ENCODE measurements at places on chromosomes 13 and 19.
A peak's percentile ranks its signal among the peaks of the same experiment; 100 is the strongest.

- no peak for DNase-seq
Measured at GRCh38 chr19:55451163-55451964, 8.3 kb upstream of the SHISA7 start.

DNA sequence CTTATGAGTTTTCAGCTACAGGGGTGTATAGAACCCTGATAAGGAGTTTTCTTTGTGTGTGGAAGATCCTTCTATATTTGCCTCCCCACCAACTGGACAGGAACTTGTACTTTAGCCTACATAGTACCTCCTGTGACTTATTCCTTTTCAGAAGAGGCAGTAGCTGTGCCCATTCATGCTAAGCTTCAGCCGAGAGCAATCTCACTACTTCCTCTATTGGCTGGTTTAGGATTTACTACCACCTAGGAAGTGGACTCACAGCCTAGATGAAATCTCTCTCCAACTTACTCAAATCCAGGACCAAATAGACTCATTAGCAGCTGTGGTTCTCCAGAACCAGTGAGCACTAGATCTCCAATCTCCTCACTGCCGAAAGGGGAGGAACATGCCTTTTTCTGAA is 2.3 kb upstream of the REX1BD start:
- no peak for DNase-seq

- DNase-seq, result no peak
Measured at GRCh38 chr19:4362831-4363545, 19.6 kb downstream of the MPND start.

DNA sequence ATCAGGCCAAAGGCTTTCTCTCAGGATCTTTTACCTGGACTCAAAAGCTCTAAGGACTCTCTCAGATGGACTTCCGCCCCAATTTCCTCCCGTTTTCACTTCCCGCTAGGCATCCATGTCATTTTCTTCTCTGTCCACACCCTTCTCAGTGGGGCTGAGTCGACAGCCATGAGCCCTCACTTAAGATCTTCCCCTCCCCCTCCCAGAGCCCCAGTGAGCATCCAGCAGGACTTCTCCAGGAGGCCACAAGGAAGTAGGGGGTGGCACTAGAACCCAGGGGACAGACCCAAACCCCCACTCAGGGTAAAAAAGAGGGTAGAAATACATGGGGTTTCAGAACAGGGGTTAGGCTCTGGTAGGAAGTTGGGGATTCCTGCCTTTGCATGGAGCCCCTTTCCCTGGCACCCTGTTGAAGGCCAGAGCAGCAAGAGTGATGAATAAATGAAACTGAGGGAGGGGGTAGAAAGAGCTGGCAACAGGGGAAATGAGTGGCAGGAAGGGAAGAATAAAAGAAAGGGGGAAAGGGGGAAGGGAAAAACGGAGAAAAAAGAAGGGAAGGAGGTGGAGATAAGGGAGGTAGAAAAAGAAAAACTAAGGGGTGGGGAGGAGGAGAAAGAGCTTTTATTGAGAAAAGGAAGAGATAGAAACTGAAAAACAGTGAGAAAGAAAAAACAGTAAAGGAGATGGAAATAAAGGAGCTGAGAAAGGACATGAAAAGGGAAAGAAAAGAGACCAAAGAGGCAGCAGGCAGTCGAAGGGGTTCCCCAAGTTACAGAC is 42.3 kb downstream of the DEDD2 start:
- DNase-seq, result no peak

DNA sequence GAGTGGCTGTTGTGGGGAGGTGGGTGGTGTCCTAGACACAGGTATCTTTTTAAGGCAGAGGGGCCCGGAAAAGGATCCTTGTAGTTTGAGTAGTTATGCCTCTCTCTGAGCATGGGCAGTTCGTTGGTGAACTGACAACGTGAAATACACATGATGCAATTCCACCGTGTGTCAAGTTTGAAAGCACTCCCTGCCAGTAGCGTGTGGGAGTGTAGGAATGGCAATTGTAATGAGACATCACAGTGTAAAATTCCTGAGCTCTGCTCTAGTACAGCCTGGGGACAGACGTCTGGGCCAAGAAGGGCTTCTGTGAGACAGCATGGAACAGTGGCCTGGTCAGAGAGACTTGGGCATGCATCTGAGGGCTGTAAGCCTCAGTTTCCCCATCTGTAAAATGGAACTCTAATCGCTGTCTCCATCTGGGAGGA is 10.4 kb upstream of the ASF1B start:
- no peak for DNase-seq

GRCh38 chr19:3679581-3679980 is 20.7 kb downstream of the PIP5K1C start:
- no peak for DNase-seq

- DNase-seq, result no peak
Measured at GRCh38 chr13:94433055-94433961, 46.2 kb downstream of the DCT start.

GRCh38 chr19:1230783-1231489 is 6.9 kb downstream of the CBARP start:
- no peak for DNase-seq

DNA sequence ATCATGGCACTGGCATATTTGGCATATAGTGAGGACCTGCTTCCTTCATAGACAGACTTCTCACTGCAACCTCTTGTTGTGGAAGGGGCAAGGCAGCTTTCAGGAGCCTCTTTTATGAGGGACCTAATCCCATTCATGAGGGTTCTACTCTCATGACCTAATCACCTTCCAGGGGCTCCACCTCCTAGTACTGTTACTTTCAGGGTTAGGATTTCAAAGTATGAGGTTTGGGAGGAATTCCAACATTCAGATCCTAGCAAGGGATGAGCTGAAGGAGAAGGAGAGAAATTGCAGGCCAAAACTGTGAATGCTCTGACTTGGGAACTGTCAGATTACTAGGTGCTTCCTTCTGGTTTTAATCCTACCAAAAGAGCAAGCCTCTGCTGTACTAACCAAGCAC is 87.8 kb downstream of the LMO7 start:
- DNase-seq, result no peak

GRCh38 chr19:49073514-49074378 is 1.2 kb upstream of the KCNA7 start:
- no peak for DNase-seq

DNA sequence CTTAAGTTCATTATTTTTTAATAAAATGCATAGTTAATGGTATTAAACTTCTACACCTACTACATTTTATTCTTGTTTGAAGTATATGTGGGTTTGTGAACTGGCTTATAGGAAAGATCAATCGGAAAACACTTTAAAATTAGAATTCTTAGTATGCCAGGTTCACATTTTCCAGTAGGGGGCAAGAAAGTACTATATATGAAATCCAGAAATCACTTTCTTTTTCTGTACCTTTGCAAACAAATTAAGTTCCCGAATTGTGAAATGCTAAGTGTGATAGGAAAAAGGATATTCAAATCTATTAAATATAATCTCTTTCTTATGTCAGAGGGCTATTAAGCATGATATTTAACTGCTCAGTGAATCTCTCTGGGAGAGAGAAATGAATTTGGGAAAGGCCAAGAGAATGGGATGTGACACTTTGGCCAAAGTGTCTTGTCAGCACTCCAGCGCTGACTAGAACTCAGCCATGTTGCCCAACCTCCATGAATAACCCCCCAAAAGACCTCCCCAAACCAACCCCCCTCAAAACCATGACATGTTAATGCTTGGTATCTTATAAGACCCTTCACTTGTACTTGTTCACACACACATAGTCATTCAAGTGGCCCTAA is 122.6 kb upstream of the SLC10A2 start:
- no peak for DNase-seq

DNA sequence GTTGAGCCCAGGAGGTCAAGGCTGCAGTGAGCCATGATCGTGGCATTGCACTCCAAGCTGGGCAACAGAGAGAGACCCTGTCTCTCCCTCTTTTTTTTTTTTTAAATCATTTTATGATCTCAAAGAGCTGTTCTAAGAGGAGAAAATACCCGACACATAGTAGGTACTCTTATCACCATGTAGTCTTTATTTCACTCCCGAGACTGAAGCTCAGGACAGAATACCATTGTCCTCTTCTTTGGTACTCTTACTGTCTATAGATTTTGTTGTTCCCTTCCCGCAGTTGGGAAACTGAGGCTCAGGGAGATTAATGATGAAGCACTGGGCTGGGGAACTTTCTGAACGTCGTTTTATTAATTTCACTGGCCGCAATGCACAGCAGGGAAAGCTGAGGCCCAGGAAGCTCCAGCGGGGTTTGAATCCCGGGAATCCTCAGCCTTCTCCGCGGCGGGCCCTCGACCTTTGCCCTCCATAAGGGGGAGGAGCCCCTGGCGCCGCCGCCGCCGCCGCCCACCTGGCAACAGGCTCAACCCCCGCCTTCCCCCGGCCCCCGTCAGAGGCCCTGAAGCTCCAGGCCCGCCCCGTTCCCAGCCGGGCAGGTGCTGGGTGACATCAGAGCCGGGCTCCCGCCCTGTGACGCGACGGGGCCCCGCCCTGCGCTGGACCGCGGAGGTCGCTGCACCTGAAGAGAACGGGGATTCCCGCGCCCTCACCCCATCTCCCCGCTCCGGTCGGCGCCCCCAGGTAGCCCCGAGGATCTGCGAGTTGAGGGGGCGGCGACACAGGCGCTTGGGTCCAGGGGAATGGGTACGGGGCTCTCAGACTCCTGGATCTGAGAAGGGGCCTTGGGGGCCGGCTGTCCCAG is 1.6 kb downstream of the MYH14 start:
- DNase-seq, result peak; percentile 27

DNA sequence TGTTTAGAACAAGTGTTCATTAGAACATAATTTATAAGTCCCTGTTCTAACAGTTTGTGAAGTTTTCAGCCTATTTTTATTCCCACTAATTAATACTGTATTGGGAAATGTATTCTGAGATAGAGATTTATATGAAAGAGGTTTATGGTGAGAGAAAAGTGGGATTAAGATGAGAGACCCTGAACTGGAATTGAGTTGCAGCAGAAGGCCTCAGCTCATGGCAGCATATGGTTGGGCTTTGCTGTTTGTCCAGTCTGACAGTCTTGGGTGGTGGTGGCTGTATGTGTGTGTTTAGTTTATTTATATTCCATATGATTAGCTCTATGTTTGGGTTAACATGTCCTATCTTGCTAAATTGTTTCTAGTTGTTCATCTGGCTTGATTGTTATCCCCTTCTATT is 575.1 kb downstream of the SLITRK5 start:
- no peak for DNase-seq

GRCh38 chr19:50461066-50461875 is 15.0 kb upstream of the EMC10 start:
- no peak for DNase-seq

- DNase-seq, result no peak
Measured at GRCh38 chr19:33809960-33810359, 13.3 kb downstream of the KCTD15 start.

DNA sequence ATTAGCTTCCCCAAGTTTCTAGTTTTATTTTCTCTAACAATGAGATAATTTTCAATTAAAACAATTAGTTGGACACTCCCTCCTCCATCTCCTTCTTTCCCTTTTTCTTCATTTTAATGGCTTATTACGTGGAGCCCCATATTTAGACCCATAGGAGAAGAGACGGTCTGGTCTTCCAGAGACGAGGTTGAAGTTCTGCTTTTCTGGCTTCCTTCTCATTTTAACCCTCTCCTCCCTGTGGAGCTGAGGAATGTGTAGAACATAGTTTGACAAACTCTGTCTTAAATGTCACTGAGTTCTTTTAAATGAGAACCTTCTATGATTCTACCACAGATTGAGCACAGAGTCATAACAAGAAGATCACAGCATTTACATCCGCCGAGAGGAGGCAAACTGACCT is 86.8 kb downstream of the EDNRB start:
- DNase-seq, result no peak

Data from omental fat pad (tissue), 4 donors.